Suppressor macrophage treated with lipopolysaccharide for 1 hour (primary cell): ENCODE measurements at places on chromosomes 3 and 15.
A peak's percentile ranks its signal among the peaks of the same experiment; 100 is the strongest.

GRCh38 chr3:183898028-183898431, 13.3 kb upstream of the PARL start:
- no peak for DNase-seq

- DNase-seq = peak; percentile 55
Observed at GRCh38 chr3:159910991-159911663, 77.5 kb upstream of the IL12A start.

DNA sequence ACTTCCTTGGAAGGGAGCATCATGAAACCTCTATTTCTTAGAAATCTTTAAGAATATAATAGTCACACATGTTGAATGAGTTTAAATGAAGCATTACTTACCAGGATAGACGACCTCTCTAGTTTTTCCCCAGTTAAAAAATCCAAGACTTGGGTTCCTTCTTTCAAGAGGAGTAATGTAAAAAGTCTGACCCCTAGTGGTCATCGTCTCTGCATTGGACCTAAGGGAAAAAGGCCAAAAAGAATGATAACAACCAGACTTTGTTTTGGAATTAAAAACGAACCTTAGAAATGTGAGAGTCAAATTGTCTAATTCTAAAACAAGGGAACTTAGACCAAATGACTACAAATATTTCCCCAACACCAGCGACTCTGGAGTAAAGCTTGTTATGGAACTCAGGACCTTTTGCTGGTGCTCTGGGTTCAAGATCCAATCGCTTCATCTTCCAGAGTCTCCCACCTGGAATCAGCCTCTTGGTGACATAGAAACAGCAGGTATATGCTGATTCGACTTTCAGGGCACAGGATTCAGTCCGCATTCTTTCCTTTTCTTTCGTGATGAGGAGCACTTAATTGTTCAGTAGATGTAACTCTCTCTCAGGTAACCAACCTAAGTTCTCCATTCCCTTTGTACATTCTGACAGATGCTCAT, 214.8 kb upstream of the TPRG1 start:
- peak; percentile 90 for DNase-seq

- DNase-seq = no peak
Observed at GRCh38 chr3:52400275-52400793, 44.6 kb downstream of the SEMA3G start.

- peak; percentile 89 for DNase-seq
Observed at GRCh38 chr3:113695786-113696645, at the start of gene USF3. Gene USF3 (minus strand): TSS chr3:113696642. CDS start chr3:113674878, 21,764 bp downstream.

- no peak for DNase-seq
Observed at GRCh38 chr3:16033889-16034687, 140.4 kb upstream of the GALNT15 start.

GRCh38 chr3:121243208-121243607, 302.6 kb downstream of the POLQ start:
- no peak for DNase-seq

- DNase-seq = no peak
Observed at GRCh38 chr3:102299125-102299877, 135.5 kb upstream of the ZPLD1 start.

GRCh38 chr15:39461536-39462130, 119.2 kb upstream of the THBS1 start:
- DNase-seq = no peak

DNA sequence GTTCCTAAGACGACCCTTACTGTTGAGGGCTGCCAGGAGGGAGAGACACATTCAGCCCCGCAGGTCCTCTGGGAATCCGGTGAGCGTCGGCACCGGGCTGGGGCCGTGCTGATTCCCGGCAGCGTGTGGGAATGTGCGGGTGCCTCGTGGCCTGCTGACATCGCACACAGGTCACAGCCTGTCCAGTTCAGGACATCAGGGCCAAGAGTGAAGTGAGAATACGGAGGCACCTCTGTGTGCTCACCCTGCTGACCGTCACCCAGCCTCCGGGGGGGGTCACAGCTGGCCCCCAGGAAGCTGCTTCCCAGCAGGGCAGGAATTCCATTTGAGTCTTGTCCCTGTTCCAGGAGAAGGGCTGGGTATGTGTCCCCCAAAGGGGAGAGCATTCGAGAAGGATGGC, 53.6 kb downstream of the PGPEP1L start:
- DNase-seq = no peak

DNA sequence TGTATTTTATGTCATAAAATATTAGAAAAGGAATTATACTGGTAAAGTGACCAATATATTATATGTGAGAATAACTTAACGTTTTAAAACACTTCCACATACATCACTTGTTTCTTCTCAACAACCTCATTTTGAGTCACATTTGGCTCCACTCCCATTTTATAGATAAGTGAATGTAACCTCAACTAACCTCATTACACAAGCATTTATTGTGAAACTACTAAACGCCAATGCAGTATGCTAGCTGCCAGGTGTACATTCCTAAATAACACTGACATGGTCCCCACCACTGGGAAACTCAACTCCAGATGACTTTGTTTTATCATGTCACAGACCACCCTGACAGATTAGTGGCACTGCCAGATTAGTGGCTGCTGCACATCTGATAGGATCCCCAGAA, 249.7 kb upstream of the CNTN4 start:
- no peak for DNase-seq

DNA sequence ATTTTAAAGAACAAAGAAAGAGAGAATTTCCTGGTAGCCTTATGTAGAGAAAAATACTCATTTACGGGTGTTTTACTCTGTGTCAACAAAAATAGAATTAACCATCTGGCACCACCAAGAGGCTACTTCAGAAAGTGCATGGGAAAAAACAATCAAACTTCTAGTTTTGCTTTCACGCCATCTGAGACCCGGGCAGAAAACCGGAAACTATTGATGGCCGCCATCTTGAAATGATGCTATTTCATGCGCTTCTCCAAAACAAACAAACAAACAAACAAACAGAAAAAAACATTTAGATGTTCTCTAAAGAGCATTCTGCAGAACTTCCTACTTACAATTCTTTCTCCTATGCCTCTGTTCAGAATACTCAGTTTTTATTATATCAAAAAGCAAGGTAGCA, 49.4 kb upstream of the SYNPR start:
- DNase-seq = peak; percentile 10
